ENCODE measurements at places on chromosomes 4 and X.

DNA sequence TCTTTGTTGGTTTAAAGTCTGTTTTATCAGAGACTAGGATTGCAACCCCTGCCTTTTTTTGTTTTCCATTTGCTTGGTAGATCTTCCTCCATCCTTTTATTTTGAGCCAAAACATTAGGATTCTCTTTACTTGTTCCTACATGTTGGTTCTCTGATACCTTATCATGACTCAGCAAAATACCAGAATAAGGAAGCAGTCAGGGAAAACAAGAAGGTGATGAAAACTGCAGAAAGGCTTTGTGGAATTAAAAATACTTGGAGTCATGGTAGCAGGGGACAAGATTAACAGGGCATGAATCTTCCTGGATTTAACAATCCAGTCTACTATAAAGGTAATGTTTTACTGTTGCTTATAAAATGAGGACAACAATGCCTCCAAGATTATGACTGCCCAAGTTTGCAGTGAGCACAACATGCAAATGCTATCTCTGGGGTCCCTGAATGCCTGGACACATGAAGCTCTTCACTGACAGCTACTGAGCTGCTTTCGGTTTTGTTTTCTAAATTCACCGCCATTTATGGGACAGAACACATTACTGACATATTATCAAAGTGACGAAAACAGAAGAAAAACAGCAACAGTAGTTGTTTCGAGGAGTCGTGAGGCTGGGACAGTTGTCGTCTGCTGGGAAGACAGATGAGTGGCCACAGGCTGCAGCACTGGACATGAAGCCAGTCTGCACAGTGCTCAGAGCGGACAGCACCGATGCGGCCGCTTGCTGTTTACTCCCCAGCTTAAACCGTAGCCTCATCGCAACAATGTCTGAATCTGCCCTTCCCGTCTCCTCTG is 174.5 kb upstream of the DKK2 start:
- DNase-seq: no peak

GRCh38 chr4:30904588-30904987 is 184.4 kb downstream of the PCDH7 start:
- DNase-seq: no peak

- DNase-seq: no peak
These were observed 162.3 kb upstream of the MAOA start for GRCh38 chrX:43493756-43494155.

DNA sequence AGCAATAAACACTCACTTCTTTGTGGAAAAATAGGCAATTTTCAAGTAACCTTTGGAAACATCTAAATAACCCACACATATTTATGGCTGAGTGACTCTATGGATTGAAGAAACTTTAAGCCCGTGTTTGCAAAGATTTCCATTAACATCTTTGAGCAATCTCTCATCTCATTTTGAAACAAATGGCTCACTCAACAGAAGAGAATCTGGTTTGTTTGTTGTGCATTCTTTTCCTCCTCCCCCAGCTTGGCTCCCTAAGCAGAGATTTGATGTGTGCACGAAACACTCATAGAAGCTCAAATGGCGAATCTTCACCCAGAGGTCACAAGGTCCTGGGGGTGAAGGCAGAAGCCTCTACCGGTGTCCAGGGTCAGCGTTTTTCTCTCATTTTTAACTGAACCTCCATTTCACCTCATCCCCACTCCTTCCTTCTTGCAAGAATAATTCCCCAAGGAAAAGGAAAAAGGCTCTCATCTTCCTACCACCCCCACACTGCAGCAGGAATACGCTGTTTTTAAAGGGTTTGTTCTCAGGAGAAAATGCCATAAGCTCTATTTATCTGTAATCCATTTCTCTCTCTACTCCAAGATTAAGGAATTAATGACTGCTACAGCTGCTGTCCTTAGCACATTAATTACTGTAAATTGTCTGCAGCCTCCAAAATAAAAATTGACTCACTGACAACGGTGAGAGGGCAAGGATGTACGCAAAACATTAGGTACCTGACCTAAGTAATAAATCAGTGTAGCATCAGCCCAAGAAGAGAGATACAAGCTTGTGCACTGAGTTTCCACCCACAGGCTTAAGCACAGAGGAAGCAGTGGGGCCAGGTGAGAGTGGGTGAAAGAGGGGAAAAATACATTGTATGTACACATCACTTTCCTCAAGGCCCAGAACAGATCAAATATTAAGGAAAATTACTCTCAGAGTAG is 307.6 kb upstream of the NOCT start:
- DNase-seq: no peak

DNA sequence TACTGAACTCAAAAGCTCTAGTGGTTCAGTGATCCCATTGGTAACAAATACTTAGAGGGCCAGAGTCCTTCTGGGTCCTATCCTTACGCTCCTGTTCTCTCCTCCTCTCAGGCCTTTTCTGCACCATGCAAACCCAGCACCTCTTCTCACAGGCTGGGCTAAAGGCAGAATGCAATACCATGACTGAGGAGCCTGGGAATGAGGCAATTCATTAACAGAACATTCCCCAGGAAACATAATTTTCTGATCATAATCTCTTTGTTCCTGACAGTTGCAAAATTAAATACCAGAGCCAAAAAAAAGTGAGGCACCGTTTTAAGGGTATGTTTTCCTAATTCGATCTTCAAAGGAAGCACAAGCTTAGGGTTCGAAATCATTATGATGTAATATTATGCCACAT is 9.0 kb downstream of the SORBS2 start:
- DNase-seq: no peak

GRCh38 chr4:88216395-88216794 is 58.0 kb upstream of the ABCG2 start:
- no peak for DNase-seq

- no peak for DNase-seq
These were observed 112.0 kb upstream of the NDP start for GRCh38 chrX:44085209-44085608.

DNA sequence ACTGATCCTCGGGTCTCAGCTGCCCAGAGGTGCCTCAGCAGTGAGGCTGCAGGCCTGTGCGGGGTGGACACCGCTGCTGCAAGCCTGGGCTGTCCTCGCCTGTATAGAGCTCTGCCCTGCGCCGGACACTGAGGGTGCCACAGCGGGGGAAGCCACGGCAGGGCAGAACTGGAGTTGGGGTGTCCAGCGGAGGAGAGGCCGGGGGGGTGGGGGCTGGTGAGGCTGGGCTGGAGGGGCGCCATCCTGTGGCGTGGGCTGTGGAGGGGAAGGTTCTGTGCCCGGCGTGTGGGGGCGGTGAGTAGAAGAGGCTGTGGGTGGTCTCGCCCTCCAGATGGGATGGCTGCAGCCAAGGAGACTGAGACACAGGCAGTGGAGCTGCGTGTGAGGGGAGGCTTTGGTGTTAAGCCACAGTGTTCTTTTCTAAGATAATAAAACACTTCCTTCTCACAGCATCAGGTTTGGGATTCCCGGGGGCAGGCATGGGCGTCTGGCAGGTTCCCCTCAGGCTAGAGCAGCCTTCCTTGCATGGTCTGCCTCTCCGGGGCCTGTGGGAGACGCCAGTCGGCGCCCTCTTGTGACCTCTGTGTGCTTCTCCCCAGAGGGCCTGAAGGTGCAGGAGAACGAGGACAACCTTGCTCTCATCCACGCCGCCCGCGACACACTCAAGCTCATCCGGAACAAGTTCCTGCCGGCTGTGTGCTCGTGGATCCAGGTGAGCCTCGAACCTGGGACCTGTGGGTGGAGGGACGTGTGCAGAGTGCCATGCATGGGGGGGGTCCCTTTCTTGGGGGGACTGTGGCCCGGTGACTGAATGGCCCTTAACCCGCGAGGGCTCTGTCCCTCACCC is 7.4 kb downstream of the UVSSA start:
- no peak for DNase-seq

DNA sequence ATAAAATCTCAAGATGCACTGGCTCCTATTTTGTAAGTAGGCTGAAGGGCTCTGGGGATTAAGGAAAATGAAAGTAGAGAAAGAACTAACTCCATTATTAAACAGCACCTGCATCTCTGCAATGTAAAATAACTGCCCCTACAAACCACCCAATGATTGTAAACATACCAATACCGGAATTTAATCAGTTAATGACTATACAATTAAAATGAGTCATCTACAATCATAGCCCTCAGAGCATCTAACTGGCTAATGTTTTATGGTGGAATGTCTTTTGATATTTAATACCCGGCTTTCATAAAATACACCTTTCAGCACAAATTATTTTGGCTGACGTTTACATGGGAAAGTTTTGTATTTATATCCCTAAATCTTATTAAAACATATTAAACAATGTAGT is 142.3 kb downstream of the PAPSS1 start:
- DNase-seq: no peak

- DNase-seq: no peak
These were observed 56.6 kb downstream of the AMELX start for GRCh38 chrX:11349661-11350337.

- no peak for DNase-seq
These were observed 144.0 kb downstream of the HDX start for GRCh38 chrX:84358271-84358670.

DNA sequence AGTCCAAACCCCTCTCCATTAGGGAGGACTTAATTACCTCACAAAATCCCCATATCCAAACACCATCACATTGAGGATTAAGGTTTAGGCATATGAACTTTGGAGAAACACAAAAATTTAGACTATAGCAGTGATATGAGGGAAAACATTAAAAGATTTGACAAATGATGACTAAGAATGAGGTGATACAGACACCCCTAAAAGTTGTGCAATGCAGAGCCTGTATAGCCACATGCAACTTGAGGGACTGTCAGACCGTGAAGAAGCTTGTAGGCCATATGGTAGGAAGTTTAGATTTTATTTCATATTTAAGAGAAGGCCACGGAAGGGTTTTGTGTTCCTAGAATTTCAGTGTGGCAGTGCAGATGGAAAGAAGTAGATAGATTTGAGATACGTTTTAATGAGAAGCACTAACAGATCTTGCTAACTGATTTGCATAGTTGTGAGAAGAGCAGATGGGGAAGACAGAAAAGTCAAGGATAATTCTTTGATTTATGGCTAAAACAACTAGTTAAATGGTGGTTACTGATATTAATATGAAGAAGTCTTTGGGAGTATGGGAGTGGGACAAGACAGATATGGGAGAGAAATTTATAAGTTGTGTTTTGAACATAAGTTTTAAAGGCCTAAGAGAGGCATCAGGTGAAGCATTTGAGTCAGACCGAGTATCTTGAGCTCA is 5.5 kb upstream of the FIP1L1 start:
- DNase-seq: no peak

DNA sequence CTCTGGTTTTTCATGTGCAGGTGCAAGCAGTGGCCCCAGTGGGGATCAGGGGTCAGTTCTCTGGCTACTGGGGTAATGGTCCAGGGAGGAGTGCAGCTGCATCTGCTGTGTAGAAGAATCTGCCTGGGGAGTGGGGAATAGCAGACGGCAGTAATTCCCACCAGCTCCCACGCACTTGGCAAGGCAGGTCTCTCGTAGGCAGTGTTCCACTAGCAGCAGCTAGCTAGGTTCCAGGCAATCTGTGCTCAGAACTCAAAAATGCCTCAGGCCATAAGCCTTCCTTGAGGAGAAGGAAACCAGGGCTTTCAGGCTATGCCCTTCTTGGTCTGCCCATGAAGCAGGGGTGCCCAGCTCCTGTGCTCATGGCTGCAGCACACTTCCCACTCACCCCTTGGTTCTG is 38.8 kb downstream of the DCLK2 start:
- DNase-seq: no peak

GRCh38 chr4:42262701-42263490 is 110.4 kb upstream of the BEND4 start:
- no peak for DNase-seq

- no peak for DNase-seq
These were observed 276.6 kb downstream of the CCSER1 start for GRCh38 chr4:90403781-90404180.

DNA sequence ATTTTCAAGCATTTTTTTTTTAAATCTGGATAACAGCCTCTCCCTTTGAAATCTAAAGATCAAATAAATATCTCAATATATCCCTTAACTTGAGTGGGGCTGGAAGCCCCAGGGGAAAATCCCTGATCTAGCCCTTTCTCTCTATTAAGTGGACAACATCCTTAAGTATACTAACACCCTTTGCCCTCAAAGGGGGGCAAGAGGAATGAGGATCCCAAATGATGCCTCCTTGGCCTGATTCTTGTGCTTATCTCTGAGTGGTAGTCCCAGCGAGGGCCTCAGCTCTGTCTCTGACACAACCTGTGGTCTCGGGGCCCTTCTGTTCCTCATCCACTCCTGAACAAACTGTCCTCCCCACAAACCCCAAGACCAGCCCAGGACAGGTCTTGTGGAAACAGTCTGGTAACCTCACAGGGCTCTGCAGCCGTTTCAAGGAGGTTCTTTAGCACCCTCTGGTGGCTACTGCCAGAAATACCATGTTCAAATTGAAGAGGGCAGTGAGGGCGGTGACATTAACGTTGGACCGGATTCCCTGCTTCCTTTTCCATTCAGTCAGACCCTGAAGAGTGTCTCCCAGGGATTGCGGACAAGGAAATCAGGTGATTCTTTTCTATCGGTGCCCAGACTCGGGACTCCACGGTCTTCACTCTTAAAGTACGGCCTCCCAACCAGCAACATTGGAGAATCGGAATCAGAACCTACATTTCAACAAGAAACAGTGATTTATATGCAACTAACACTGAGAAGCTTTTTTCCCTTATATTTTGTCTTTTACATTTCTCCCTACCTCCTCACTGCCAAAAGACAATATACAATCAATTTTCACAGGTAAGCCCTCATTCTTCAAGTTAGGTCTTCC is 13.0 kb downstream of the CXCL13 start:
- peak; percentile 2 for DNase-seq

- DNase-seq: no peak
These were observed 37.6 kb downstream of the KIT start for GRCh38 chr4:54695337-54695736.

GRCh38 chr4:119031218-119031617 is 104.4 kb upstream of the MYOZ2 start:
- no peak for DNase-seq

DNA sequence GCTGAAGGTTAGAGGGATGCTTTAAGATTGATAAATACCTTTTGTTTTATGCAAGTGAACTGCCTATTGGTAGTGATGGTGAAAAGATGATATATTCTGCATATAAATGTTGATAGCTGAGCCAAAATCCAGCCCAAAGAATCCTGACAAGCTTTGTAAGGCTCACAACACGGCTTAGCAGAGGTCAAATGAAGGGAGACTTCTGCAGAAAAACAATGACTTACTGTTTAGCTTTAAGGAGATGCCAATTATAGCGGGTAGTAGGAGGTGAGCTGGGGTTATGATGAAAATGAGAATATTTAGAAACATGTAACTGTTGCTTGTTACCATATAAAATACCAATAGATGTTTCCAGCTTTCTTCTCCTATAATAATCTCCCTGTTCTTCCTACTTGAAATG is 97.1 kb downstream of the AFF1 start:
- DNase-seq: no peak

DNA sequence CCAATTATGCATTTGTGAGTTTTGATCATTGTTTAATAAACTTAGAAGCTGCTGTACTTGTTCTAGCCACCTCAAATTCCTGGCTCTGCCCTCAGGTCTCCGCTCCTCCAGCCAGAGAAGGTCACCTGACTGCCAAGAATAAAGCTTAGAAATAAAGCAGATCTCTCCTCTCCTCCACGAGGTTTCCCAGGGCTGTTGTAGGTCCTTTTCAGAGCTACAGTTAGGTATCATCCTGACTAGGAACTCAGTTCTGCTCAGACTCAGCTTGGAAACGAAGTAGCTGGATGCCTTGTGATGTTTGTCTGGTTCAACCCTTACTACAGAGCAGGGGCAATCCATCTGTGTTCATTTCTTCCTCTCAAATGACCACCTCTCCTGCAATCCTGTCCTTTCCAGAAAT is 79.1 kb upstream of the RAPGEF2 start:
- DNase-seq: no peak

- DNase-seq: no peak
These were observed 17.0 kb downstream of the GPAT3 start for GRCh38 chr4:83552924-83553323.

Data from T-helper 22 cell (primary cell).